ENCODE measurements at places on chromosomes 1 and 21.

GRCh38 chr1:82405333-82405732, 604.6 kb downstream of the ADGRL2 start:
- no peak for DNase-seq

DNA sequence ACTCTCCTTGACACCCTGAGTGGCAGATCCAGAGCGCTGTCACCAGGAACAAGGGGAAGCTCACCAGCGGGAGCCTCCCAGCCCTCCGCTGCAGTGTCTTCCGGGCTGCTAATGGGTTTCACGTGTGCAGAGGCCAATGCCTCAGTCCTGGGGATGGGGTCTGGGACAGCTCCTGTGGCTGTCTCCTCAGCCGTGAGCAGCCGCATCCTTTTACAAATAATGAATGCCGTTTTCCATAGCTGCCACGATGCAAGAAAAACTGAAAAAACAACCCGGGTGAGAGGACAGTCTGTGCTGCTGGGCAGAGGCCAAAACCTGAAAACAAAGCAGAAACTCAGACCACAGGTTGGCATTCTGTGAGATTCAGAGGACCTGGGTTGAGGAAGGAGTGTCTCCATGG, 212.2 kb upstream of the RAB4A start:
- DNase-seq = no peak

GRCh38 chr1:151960780-151961513, 32.7 kb downstream of the S100A10 start:
- DNase-seq = no peak

GRCh38 chr1:118751166-118751565, 237.0 kb downstream of the TBX15 start:
- DNase-seq = no peak

DNA sequence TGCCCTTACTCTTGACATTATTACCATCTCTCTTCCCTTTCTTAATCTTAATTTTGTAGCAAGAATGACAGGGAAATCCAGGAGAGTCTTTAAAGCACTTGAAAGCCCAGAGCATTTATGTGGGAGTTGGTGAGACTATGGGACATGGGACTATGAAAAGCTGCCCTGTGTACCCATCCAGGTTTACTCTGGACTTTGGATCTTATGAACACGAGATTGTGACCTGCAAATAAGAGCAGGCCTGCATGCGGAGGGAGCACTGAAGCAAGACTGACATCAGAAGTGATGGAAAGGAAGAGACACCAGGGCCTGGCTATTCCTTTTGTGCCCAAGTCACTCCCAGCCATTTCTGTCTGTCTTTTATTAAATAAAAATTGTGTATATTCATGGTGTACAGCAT, 209.6 kb downstream of the NUF2 start:
- DNase-seq = no peak

DNA sequence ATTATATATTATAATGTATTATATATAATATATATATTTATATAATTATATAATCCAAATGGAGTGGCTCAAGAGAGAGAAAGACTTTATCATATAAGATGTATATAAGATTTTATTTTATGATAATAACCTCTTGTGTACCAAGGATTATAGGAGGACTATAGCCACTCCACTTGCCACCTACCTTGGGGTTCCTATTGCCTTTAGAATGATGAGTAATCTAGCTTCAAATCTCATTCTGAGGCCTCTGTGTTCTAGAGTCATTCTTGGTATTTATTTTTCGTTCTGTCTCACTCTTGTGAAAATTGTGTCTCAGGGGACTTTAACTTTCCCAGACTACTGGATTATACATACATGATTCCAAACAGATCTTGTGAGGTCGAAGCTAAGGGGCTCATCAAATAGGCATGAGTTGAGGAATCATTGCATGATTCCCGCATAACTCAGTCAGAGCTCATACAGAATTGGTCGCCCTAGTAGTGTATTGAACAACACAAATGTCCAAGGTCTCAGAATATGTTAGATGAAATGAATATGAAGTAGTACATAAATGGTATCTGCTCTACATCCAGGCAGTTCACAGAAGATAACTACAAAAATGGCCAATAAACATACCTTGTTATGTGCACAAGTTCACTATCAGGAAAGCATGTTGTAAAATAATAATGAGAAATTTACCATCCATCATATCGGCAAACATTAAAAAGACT, 159.5 kb upstream of the RNPC3 start:
- no peak for DNase-seq

GRCh38 chr1:26838474-26839338, 12.2 kb downstream of the ZDHHC18 start:
- no peak for DNase-seq

Measured in hematopoietic multipotent progenitor cell treated with erythropoietin and hydrocortisone succinate and interleukin-3 and kit ligand, for 8 days (in vitro differentiated cells).